Heart left ventricle (tissue), 16 donors: ENCODE measurements at places on chromosomes 6 and 20. TPM values are rescaled to one million over a fixed set of nuclear protein-coding genes. Genes with fewer than 3 reads are reported as not detected.

HLA-DOA gene
- total RNA-seq = 2.8 TPM

IRF4 gene
- total RNA-seq = 0.28 TPM

SH3BGRL2 gene
- 8.1 TPM for total RNA-seq

GRCh38 chr20:62030834-62031434, 34.7 kb downstream of the TAF4 start:
- no peaks in the 10 kb centered on the region for H3K27me3 ChIP-seq
- no peak overlapping the region for H3K4me3 ChIP-seq

- H3K27me3 ChIP-seq = peaks cover 14% of the 10 kb centered on the region
- H3K27ac ChIP-seq = peak within 1 kb of the TSS; percentile 86
- peak; percentile 85 for DNase-seq
- H3K4me1 ChIP-seq = peaks cover 13% of the 10 kb centered on the region
Measured at GRCh38 chr20:38805502-38805957, at the start of gene PPP1R16B. Gene PPP1R16B, plus strand, starts transcription at chr20:38805697. Its CDS starts 30,229 bp downstream, at chr20:38835926.

GRCh38 chr20:4192378-4193068, 177.2 kb upstream of the RNF24 start:
- no peaks in the 10 kb centered on the region for H3K36me3 ChIP-seq
- H3K27ac ChIP-seq = no peak overlapping the region
- no peaks in the 10 kb centered on the region for H3K4me1 ChIP-seq
- H3K4me3 ChIP-seq = no peak overlapping the region
- no peak for DNase-seq

- peak; percentile 63 for DNase-seq
- H3K27me3 ChIP-seq = no peaks in the 10 kb centered on the region
- peak overlapping the region; percentile 85 for H3K27ac ChIP-seq
- peaks cover 16% of the 10 kb centered on the region for H3K4me1 ChIP-seq
- peaks cover 3% of the 10 kb centered on the region for H3K36me3 ChIP-seq
Measured at GRCh38 chr6:10719964-10720264, 3.0 kb upstream of the TMEM14C start.

- no peak overlapping the region for H3K4me3 ChIP-seq
- no peaks in the 10 kb centered on the region for H3K27me3 ChIP-seq
- DNase-seq = no peak
- H3K4me1 ChIP-seq = no peaks in the 10 kb centered on the region
Measured at GRCh38 chr6:65979120-65979519, 272.1 kb upstream of the EYS start.

GRCh38 chr20:6940048-6940447, 172.6 kb downstream of the BMP2 start:
- no peaks in the 10 kb centered on the region for H3K36me3 ChIP-seq
- no peaks in the 10 kb centered on the region for H3K4me1 ChIP-seq
- no peaks in the 10 kb centered on the region for H3K27me3 ChIP-seq
- DNase-seq = no peak

GRCh38 chr6:152572338-152573088, 64.6 kb downstream of the SYNE1 start:
- no peak overlapping the region for H3K27ac ChIP-seq
- DNase-seq = no peak
- no peaks in the 10 kb centered on the region for H3K27me3 ChIP-seq
- peaks cover 8% of the 10 kb centered on the region for H3K4me1 ChIP-seq

GRCh38 chr6:137588472-137588871, 94.3 kb upstream of the OLIG3 start:
- no peak overlapping the region for H3K27ac ChIP-seq
- no peak overlapping the region for H3K4me3 ChIP-seq
- H3K4me1 ChIP-seq = no peaks in the 10 kb centered on the region
- DNase-seq = no peak
- H3K27me3 ChIP-seq = no peaks in the 10 kb centered on the region
